ENCODE measurements at places on chromosomes 11 and 22.

DNA sequence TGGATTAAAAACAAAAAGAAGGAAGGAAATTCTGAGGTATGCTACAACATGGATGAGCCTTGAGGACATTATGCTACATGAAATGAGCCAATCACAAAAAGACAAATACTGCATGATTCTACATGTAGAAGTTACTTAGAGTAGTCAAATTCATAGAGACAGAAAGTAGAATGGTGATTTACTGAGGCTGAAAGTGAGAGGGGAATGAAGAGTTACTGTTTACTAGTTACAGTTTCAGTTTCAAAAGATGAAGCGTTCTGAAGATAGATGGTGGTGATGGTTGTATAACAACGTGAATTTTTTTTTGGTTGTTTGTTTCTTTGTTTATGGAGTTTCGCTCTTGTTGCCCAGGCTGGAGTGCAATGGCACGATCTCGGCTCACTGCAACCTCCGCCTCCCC is 9.5 kb downstream of the OR5P2 start:
- no peak for DNase-seq

GRCh38 chr22:42475122-42475521 is 42.9 kb upstream of the NFAM1 start:
- DNase-seq = no peak

DNA sequence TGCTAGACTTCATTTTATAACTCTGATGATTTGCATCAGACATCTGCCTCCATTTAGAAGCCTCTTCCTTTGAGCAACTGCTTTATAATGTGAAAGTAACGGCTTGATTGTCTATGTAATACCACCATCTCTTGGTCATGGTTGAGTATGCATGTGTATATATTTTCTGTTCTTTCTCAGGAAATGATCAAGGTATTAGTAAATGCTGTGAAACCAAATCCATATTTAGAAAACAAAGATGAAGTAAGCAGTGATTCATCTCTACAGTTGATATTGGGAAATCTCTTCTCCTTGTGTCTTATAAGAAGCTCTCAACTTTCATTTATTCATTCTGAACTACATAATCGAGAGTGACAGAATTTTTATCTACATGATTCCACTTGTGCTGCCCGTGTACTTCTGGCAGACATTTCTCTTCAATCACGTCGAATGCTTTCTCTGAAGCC is 104.6 kb upstream of the ANO3 start:
- peak; percentile 56 for DNase-seq

DNA sequence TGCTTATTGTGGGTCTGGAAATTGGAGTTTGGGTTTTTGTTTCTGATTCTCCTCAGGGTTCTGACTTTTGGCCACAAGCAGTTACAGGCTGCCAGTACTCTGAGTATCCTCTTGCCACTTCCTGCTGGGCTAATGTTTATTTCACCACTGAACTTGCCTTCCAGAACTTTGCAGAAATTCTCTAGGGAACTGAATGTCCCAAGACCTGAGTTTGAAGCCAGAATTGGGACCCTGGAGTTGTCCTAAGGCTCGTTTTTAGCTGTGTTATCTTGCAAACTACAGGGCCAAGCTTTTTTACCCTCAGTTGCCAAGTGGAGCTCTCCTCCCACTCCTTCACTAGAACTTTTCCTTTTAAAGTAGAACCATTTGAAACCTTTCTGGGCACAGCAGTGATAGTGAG is 89.9 kb downstream of the FAT3 start:
- DNase-seq = no peak

DNA sequence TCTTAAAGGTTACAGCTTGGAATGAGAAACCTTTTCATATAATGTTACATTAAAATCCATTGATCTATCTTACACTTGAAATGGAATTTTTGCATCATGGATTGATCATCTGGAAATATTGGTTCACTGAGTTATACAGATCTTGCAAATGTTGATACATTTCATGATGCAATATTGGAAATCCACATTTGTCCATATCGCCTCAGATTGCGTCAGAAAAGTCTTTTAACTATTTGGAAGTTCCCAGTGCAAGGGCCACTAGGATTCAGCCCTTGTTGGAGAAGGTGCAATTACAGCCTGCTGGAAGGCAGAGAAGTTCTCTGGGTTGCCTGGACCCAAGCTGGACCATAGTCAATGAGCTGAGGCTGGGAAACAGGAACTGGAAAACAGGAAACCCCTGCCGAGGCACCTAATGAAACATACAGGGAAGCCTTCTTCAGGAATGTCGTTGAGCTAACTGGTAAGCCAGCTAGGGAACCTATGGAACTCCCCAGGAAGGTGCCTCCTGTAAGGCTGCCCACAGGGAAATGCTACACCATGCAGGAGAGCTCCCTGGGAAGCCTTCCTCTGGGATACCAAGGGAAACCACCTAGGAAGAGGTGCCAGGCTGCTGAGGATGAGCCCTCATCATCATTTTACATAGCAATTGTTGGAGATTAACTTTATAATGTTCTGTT is 600.4 kb upstream of the CADM1 start:
- DNase-seq = no peak

GRCh38 chr11:133947321-133947756 is 9.4 kb downstream of the IGSF9B start:
- peak; percentile 86 for DNase-seq

DNA sequence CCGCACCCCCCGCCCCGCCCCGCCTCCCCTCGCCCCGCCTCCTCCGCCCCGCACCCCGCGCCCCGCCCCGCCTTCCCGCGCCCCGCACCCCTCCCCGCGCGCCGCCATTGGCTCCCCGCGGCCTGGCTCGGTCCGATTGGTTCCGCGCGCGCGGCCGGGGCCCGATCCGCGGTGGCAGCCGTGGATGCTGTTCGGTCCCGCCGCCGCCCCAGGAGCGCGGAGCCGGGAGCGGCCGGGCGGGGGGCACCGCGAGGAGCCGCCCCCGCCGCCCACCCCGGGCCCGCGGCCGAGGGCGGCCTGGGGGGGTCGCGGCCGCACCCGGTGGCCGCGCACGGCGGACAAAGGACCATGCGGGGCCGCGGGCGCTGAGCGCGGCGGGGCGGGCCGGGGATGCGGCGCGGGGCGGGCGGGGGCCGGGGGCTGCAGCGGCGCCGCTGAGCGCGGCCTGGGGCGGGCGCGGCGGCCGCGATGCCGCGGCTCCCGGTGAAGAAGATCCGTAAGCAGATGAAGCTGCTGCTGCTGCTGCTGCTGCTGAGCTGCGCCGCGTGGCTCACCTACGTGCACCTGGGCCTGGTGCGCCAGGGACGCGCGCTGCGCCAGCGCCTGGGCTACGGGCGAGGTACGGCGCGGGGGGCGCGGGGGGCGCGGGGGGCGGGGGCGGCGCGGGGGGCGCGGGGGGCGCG is at the start of gene B4GALNT4:
Gene B4GALNT4, plus strand, starts transcription at position 164 of the 683 bp plus-strand sequence. Its CDS starts 305 bp downstream, at position 469.
- DNase-seq = peak; percentile 80

DNA sequence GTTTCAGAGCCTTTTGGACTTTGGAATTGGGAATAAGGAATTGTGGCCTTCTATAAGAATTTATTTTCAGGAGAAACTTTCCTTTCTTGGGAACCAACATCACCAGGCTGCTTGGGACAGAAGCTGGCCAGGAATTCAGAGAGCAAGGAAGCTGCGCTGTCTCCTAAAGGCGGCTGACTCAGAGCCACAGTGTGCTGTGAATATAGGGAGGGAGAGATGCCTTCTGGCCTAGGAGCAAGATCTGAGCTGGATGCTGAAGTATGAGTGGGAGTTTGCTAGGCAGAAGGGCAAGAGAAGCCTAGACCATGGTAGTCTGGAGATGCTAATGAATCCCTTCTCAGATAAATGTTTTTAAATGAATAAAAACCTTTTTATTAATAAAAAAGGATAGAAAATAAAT is 213.7 kb upstream of the TBCEL start:
- no peak for DNase-seq

DNA sequence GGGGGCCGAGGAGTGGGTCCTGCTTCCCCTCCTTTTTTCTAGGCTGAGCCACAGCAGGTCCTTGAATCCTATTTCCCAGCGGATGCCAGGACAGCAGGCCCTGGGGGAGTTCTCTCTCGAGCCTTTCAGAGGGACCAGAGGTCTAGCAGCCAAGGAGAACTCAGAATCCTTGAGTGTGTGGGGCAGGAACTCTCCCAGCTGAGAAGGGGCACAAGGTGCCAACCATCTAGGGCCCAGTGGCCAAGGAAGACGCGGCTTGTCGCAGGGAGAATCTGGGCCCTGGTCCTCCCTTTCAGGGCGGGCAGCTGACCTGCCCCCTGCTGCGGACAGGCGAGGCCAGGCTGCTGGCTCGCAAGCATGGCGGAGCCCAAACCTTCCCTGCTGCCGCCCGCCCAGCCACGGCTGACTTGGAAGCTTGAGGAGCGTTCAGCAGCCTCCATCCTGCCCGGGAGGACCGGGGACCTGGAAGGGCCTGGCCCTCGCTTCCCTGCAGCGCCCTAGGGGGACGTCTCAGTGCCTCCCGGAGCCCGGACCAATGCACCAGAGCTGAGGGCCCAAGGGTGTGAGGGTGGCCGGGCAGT is 972 bp upstream of the TSSC4 start:
- peak; percentile 54 for DNase-seq

DNA sequence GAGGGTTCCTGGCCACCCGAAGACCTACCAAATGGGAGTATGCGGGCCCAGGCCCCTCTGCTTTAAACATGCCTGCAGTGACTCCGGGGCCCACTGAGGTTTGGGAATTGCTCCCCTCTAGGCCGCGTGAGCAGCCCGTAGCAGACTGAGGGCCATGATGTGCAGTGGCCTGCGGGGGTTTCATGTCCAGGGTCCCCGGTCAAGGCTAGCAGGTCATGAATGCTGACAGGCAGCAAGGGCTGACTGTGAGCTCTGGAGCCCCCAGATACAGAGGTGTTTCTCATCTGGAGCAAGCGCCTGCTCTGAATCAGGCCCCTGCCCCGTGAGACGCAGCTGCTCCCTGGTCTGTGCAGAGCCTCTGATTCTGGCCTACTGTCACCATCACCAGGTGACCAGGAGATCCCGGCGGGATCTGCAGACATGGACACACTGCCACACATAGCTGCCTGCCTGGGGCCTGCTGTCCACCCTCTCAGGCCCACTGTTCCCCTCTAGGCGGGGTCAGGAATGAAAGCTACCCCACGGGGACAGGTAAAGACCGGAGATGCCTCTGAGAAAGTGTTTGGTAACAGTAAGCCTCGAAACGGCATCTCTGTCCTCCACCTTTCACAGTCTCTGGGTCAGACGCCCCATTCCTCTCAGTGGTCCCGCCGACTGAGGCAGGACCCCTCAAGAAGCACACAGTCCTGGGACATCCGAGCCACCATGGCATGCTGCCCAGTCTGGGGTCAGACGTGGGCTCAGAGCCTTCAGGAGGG is 73.3 kb downstream of the PARVB start:
- no peak for DNase-seq

GRCh38 chr11:10522276-10522675 is 18.7 kb downstream of the RNF141 start:
- DNase-seq = no peak

DNA sequence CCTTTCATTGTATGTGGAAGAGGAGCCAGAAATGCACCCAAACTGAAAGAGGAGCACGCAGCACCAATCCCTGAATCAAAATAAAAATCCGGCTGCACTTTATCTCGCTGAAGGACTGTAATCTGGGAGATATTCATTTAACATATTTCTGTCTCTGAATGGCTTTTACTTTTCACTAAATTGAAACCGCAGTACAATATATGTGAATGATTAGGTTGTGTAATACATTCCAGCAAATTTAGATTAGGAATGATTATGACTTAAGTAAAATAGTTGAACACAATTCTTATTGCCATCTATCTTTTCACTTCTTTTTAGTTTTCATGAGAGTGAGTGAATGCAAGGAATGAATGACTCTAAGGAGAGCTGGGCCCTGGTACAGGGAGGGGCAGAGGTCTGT is 232.1 kb downstream of the ST3GAL4 start:
- DNase-seq = no peak

DNA sequence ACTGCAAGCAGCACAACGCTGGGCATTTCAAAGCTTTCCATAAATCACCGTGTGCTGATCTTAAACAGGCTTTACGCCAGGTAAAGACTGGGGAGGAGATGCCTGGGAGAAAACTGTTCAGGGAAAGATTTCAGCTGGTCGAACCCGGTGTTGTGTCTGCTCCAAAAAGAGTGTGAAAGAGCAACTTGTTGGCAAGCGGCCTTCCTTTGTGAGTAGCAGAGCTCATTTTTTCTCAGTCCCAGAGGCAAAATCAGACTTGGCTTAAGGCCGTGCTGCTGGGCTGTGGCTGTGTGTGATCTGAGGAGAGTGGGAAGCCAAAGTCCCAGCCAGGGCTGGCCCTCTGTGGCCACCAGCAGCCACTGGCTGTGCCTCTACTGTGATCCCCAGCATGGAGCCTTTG is 75.7 kb upstream of the E2F8 start:
- DNase-seq = peak; percentile 45

GRCh38 chr11:5467527-5467926 is 18.4 kb downstream of the OR51I2 start:
- DNase-seq = no peak

- no peak for DNase-seq
Measured at GRCh38 chr11:107592813-107593212, 1.9 kb downstream of the ELMOD1 start.

GRCh38 chr11:56624661-56625110 is 10.0 kb upstream of the OR5M1 start:
- peak; percentile 53 for DNase-seq

DNA sequence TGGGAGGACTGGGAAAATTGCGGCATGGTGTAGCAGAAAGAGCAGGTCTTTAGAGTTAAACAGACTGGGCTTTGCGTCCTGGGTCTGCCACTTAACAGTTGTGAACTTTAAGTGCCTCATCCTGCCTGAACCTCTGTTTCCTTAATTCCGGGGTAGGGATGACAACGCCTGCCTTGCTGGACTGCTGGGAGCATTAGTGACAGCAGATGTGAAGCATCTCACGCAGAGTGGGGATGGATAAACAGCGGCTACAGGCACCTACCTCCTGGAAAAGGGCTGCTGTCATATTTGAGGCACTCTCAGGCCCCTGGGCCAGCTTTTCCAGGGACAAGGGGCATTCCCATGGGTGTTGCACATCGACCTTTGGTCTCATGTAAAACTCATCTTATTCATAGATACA is 572.2 kb downstream of the TBC1D22A start:
- DNase-seq = no peak

GRCh38 chr11:73252577-73253191 is 19.5 kb upstream of the P2RY6 start:
- DNase-seq = no peak

DNA sequence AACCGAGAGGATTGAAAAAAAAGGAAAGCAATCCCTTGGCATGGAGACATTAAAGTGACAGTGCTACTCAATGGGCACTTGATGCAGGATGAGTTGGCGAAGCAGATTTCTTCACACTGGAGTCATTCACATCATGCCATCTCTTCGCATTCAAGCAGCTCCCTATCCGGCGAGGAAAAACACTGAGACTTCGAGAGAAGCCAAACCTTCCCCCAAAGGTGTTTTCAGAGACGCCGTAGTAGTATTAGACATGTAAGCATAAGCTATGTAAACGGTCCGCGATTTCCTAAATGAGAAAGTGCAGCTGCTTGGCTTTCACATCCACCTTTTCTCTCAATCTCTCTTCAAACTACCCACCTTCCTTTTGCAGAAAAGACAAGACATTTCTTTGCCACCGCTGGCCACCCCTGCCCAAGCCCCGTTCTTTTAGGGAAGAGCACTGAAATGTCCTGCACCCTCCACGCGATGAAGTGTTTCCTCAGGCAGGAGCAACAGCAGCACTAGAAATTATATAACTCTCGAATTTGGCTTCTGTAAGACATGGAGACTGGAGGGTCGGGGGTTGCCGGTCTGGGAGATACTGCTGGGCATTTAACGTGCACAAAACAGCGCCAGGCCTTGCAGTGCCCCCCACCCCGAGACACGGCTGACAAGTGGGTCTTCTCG is at the start of gene DLG2:
Gene DLG2, minus strand, starts transcription at position 13 of the 666 bp plus-strand sequence.
- DNase-seq = peak; percentile 46

- DNase-seq = no peak
Measured at GRCh38 chr22:49774499-49775151, 53.0 kb downstream of the BRD1 start.

GRCh38 chr22:39574779-39575551 is 4.4 kb downstream of the CACNA1I start:
- DNase-seq = peak; percentile 88

- DNase-seq = no peak
Measured at GRCh38 chr22:19770349-19771220, 10.0 kb downstream of the TBX1 start.

Measured in AG20443 (cell line).